Smooth muscle cell of the pulmonary artery (primary cell): ENCODE measurements at places on chromosomes 12 and 14. TPM values are rescaled to one million over a fixed set of nuclear protein-coding genes. Genes with fewer than 3 reads are reported as not detected.

TPH2 gene
- not detected in 2 replicates for total RNA-seq

TMEM229B gene
- total RNA-seq, result 2.5 and 2.7 TPM in 2 replicates

GLTP gene
- total RNA-seq, result 52.2 and 58.5 TPM in 2 replicates

LRRC10 gene
- total RNA-seq, result not detected in 2 replicates

OTOGL gene
- 0.07 and 0.39 TPM in 2 replicates for total RNA-seq

CS gene
- 133 and 159 TPM in 2 replicates for total RNA-seq

TOMM20L gene
- total RNA-seq, result not detected in 2 replicates

SIX6 gene
- total RNA-seq, result not detected in 2 replicates

SLC16A7 gene
- total RNA-seq, result 22.9 and 27.3 TPM in 2 replicates

KRT3 gene
- not detected in 2 replicates for total RNA-seq

FAM234B gene
- total RNA-seq, result 11.0 and 12.6 TPM in 2 replicates

CREBL2 gene
- 31.8 and 45.4 TPM in 2 replicates for total RNA-seq

KDM5A gene
- 60.0 and 67.2 TPM in 2 replicates for total RNA-seq

COCH gene
- 0.46 TPM in 1 of 2 replicates, not detected in the other for total RNA-seq

PRH2 gene
- total RNA-seq, result not detected in 2 replicates

ACTN1 gene
- 524 and 890 TPM in 2 replicates for total RNA-seq

C12orf50 gene
- total RNA-seq, result not detected in 2 replicates

NPAS3 gene
- total RNA-seq, result 0.26 and 0.76 TPM in 2 replicates

INHBE gene
- 2.0 and 2.1 TPM in 2 replicates for total RNA-seq

CLEC7A gene
- not detected in 2 replicates for total RNA-seq

KRT74 gene
- total RNA-seq, result not detected in 2 replicates
